RKO (cell line): ENCODE measurements at places on chromosomes 6 and 20.

- DNase-seq, result no peak
Observed at GRCh38 chr6:149451376-149452036, 33.3 kb downstream of the ZC3H12D start.

DNA sequence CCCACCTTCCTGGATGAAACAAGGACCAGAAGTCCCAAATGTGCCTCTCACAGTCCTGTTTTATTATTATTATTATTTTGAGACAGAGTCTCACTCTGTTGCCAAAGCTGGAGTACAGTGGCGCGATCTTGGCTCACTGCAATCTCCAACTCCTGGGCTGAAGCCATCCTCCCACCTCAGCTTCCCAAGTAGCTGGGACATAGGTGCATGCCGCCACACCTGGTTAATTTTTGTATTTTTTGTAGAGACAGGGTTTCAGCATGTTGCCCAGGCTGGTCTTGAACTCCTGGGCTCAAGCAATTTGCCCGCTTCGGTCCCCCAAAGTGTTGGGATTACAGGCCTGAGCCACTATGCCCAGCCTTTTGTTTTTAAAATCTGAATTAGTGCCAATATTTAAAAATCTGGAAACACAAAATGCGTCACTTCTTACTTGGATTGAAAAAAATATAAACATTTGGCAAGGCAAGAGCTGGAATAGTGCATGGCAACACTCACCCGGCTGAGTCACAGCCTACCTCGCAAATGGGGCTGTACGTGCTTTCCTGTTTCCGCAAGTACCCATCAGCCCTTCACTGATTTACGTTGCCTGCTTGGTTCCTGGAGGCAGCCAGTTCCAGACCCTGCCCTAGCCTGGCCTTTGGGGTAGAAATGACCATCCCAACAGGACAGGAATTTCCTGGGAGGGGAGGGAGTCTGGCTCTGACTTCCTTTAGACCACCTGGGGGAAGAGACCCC lies 6.3 kb downstream of the SDCBP2 start:
- peak; percentile 43 for DNase-seq

GRCh38 chr6:139016337-139017213 lies 12.0 kb upstream of the ABRACL start:
- DNase-seq, result no peak

- no peak for DNase-seq
Observed at GRCh38 chr6:149305372-149305771, 12.1 kb upstream of the TAB2 start.

DNA sequence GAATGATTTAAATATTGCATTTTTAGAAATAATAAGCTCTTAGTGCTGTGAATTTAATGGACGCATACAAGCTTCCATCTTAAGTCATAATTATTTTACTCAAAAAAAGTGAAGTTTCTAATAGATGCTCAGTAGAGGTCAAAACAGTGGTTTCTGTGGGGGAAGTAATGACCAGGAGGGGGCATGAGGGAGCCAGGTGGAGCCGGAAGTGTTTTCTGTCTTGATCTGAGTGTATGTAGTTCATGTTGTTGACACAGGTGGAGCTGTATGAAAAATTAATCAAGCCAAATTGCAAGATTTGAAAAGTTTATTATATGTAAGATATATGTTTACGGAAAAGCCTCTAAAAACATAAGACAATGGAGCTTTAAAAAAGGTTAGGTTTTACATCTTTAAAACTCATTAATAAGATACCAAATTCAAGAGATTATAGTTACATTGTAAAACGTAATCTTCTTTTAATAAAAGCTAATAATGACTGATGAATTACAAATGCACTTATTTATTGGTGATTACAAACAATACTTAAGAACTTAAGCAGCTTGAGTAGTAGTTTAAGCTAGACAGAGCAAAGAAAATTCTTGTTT lies 68.0 kb downstream of the PLAGL1 start:
- peak; percentile 78 for DNase-seq
